ENCODE measurements at places on chromosomes 6 and 20.
A peak's percentile ranks its signal among the peaks of the same experiment; 100 is the strongest.

DNA sequence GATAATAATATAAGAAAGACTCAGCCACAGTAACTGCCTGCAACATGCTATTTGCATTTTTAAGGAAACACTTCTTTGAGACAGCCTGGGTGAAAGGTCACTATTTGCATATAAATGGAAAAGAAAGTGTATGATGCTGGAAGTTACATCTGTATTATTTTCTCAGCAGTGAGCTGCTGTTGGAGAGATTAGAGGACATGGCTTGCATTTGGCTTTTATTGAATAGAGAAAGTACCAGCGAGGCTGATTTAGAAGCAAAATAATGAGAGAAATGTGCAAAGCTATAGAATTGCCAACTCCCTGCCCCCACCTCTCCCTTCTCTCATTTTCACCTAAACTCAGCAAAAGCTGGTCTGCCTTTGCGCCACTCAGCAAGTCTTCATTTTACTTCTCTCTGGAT is 12.7 kb downstream of the MYT1 start:
- no peaks in the 10 kb centered on the region for H3K36me3 ChIP-seq
- no peak for DNase-seq

GRCh38 chr6:24775520-24776058 is 852 bp downstream of the GMNN start:
- H3K36me3 ChIP-seq = no peaks in the 10 kb centered on the region
- H3K4me3 ChIP-seq = peak overlapping the region; percentile 97
- peaks cover 6% of the 10 kb centered on the region for H3K4me1 ChIP-seq
- H3K27me3 ChIP-seq = no peaks in the 10 kb centered on the region
- DNase-seq = no peak
- peak overlapping the region; percentile 88 for H3K27ac ChIP-seq

- no peak for DNase-seq
- H3K36me3 ChIP-seq = no peaks in the 10 kb centered on the region
- H3K27me3 ChIP-seq = no peaks in the 10 kb centered on the region
- no peaks in the 10 kb centered on the region for H3K4me1 ChIP-seq
- no peak overlapping the region for H3K4me3 ChIP-seq
Observed at GRCh38 chr6:65448866-65449265, 258.2 kb downstream of the EYS start.

DNA sequence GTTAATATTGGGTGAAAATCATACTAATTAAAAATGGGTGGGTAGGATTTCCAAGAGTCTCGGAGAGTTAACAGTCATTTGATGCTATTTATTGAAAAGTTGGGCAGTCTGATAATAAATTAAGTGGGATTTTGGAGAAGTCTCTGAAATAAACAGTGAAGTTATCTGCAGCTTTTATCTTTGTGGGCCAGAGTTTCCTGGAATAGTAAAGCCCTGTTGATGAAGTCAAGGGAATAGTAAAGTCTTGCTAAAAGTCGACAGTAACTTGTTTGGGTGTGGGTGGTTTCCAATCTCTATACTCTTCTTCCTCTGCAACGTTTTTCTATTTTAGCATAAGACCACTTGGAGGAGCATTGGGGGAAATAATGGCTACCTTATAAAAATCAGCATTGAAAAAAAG is 493.6 kb downstream of the EPM2A start:
- no peak for DNase-seq
- H3K27me3 ChIP-seq = no peaks in the 10 kb centered on the region
- H3K27ac ChIP-seq = no peak overlapping the region
- no peaks in the 10 kb centered on the region for H3K4me1 ChIP-seq

DNA sequence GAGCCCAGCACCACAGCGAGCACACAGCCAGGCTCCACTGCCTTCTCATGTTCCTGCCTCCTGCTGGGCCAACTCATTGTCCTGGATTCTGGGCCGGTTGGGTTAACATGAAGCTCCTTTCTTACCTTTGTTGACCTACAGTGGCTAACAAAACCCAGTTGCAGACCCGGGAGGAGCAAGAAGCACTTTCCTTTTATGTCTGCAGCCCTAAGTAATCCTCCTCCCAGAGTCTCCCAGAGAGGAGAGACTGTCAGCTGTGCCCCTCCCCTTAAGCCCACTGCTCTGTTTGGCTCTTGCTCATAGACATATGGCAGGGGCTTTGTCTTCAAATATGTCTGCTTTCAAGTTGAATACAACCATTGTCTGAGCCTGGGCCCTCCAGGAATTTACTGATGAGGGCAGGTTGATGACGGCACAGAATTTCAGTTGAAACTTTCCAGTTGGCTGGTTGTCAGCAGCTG is 55.2 kb downstream of the PSMB1 start:
- no peak overlapping the region for H3K4me3 ChIP-seq
- no peaks in the 10 kb centered on the region for H3K4me1 ChIP-seq
- H3K27me3 ChIP-seq = peaks cover 5% of the 10 kb centered on the region
- no peaks in the 10 kb centered on the region for H3K36me3 ChIP-seq

GRCh38 chr6:162854228-162854627 is 126.5 kb downstream of the PACRG start:
- no peaks in the 10 kb centered on the region for H3K4me1 ChIP-seq
- no peak overlapping the region for H3K27ac ChIP-seq
- no peaks in the 10 kb centered on the region for H3K27me3 ChIP-seq
- H3K4me3 ChIP-seq = no peak overlapping the region
- H3K36me3 ChIP-seq = no peaks in the 10 kb centered on the region

- peaks cover 13% of the 10 kb centered on the region for H3K4me1 ChIP-seq
- H3K4me3 ChIP-seq = no peak overlapping the region
- H3K27me3 ChIP-seq = no peaks in the 10 kb centered on the region
- DNase-seq = no peak
- no peaks in the 10 kb centered on the region for H3K36me3 ChIP-seq
Observed at GRCh38 chr6:170182781-170183120, 108.1 kb downstream of the DLL1 start.

DNA sequence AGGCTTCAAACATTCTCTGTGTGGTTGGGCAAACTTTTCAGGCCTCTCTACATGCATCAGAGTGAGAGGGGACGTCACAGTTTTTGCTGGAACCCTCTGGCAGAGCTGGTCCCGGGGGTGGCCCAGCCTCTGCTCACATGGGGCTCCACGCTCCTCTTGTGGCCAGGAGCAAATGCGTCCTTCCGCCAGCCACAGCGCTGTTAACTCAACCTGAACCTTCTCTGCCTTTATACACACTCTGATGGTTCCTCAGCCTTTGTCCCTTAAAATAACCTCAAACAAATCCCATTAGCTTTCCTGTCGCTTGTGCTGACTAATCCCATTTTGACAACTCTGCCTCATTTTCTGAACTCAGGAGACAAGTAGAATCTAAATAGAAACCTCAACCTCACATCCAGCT is 39.4 kb upstream of the TGM6 start:
- DNase-seq = no peak
- H3K27me3 ChIP-seq = no peaks in the 10 kb centered on the region
- no peak overlapping the region for H3K27ac ChIP-seq
- H3K4me3 ChIP-seq = no peak overlapping the region

DNA sequence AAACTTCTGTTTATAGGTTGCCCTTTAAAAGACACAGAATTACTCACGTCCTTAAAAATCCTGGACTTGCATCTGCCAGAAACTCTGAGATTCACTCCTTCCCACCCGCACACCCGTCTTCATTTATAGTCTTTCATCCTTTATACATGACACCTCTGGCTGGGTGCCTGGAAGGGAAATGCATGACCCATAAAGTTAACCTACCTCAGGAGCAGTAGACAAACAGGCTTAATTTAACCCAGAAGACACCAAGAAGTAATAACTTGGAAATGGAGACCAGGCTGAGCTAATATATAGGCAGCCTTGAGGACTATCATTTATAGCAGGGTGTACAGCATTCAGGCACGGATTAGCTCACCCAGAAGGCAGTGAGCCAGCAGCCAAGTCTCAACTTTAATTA is 429.0 kb upstream of the NRSN1 start:
- no peak overlapping the region for H3K27ac ChIP-seq
- H3K36me3 ChIP-seq = no peaks in the 10 kb centered on the region
- no peak overlapping the region for H3K4me3 ChIP-seq

DNA sequence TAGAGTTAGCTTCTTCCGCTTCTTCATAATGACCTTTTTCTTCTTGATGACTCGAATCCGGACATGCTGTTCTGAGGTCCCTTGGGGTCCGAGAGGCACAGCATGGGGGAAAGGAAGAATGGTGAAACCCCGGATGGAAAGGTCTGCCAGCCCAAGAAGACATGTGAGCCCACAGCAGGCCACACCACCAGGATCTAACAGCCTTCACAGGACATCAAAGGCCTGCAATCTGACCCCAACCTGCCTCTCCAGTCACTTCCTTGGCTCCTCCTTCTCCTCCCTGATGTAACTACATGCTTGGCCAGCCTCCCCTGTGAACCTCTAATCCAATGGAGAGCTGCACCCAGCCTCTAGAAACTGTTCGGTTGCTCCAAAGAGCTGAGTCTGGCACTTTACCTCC is 1.6 kb downstream of the CPXM1 start:
- H3K36me3 ChIP-seq = no peaks in the 10 kb centered on the region
- peaks cover 12% of the 10 kb centered on the region for H3K4me1 ChIP-seq
- DNase-seq = no peak
- no peak overlapping the region for H3K4me3 ChIP-seq
- no peak overlapping the region for H3K27ac ChIP-seq

GRCh38 chr20:13852306-13852705 is 67.5 kb downstream of the NDUFAF5 start:
- DNase-seq = no peak
- no peaks in the 10 kb centered on the region for H3K36me3 ChIP-seq
- H3K4me3 ChIP-seq = no peak overlapping the region
- no peaks in the 10 kb centered on the region for H3K27me3 ChIP-seq
- H3K27ac ChIP-seq = no peak overlapping the region

DNA sequence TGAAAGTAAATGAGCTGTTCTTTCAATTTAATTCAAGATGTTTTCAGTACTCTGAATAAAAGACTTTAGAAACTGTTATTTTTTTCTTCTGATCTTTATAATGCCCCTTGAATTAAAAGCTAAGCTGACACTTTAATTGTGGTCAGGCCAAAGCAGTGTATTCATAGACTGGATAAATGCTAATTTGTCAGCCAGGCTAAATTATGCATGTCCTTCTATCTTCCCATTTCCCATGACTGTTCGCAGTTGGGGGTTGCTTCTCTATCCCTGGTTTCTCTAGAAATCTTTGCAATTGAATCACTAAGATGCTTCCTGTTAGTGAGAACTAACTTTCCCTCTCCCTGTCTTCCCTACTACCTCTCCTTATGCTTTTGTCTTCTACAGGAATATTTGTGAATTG is 396.2 kb downstream of the RFPL4B start:
- H3K4me1 ChIP-seq = no peaks in the 10 kb centered on the region
- no peaks in the 10 kb centered on the region for H3K36me3 ChIP-seq
- H3K4me3 ChIP-seq = no peak overlapping the region
- no peak overlapping the region for H3K27ac ChIP-seq
- no peak for DNase-seq

GRCh38 chr6:12648171-12648570 is 68.4 kb upstream of the PHACTR1 start:
- H3K27me3 ChIP-seq = no peaks in the 10 kb centered on the region
- DNase-seq = no peak
- no peaks in the 10 kb centered on the region for H3K36me3 ChIP-seq
- H3K4me1 ChIP-seq = no peaks in the 10 kb centered on the region
- no peak overlapping the region for H3K4me3 ChIP-seq

GRCh38 chr6:131949620-131949908 is 1.6 kb downstream of the CCN2 start:
- H3K27ac ChIP-seq = peak overlapping the region; percentile 86
- H3K27me3 ChIP-seq = no peaks in the 10 kb centered on the region
- H3K4me3 ChIP-seq = peak overlapping the region; percentile 71

GRCh38 chr20:33263784-33264183 is 19.2 kb upstream of the BPIFB1 start:
- no peak for DNase-seq
- H3K27ac ChIP-seq = no peak overlapping the region
- no peak overlapping the region for H3K4me3 ChIP-seq
- H3K4me1 ChIP-seq = no peaks in the 10 kb centered on the region

GRCh38 chr6:19160081-19160730 is 677.0 kb upstream of the ID4 start:
- no peak overlapping the region for H3K27ac ChIP-seq
- peaks cover 5% of the 10 kb centered on the region for H3K4me1 ChIP-seq
- H3K36me3 ChIP-seq = no peaks in the 10 kb centered on the region
- no peak overlapping the region for H3K4me3 ChIP-seq
- DNase-seq = no peak

DNA sequence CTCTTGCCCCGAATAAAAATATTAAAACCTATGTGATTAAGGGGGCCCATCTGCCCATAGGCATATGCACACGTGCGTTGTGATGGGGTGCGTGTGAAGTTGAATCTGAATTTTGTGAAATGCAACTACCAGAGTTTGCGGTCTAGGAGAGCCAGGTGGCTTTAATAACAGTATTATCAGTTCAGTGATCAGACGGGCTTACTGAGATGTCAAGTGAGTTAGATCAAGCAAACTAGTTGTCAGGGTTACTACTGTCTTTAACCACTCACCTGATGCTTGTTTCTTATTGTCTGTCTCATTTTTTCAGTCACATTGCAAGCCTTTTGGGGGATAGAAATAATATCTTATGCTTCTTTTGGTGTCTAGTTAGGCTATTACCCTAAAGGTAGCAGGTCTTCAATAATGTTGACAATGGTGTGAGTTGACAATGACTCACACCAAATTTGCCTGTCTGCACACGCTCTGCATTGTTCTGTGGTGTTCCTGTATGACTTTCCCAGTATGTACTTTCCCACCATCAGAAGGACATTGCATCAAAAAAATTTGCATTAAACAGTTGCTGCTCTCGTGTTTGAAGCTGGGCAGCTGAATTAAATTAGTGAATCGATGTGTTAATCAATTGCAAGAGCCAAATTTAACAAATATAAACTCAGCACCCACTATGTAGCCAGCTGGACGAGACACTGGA is 103.1 kb upstream of the NAA20 start:
- H3K4me3 ChIP-seq = no peak overlapping the region
- peaks cover 48% of the 10 kb centered on the region for H3K4me1 ChIP-seq
- peak overlapping the region; percentile 72 for H3K27ac ChIP-seq

GRCh38 chr6:109224107-109224875 is 129.0 kb downstream of the CEP57L1 start:
- no peak for DNase-seq
- no peaks in the 10 kb centered on the region for H3K36me3 ChIP-seq
- H3K27me3 ChIP-seq = no peaks in the 10 kb centered on the region
- no peaks in the 10 kb centered on the region for H3K4me1 ChIP-seq
- H3K27ac ChIP-seq = no peak overlapping the region

DNA sequence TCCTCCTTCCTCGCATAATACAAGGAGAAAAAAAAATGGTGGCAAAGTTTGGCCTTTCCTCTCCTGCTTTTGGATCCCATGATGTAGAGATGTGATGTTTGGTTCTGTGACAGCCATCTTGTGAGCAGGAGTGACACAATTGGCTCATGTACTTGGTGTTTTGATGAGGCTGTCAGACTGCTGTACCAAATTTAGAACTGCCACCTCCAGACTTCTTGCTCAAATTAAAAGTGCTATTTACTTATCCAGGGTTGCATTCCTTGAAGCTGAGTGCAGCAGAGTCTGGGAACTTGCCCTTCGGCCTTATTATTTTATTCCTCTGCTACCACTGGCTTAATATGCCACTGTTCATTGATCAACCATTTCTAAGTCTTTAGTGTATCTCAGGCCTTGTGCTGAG is 21.9 kb downstream of the BCAS1 start:
- no peak overlapping the region for H3K27ac ChIP-seq
- H3K27me3 ChIP-seq = no peaks in the 10 kb centered on the region

All from upper lobe of right lung (tissue), 1 donor.